Transverse colon (tissue), 4 donors: ENCODE measurements at places on chromosomes 3 and 15. TPM values are rescaled to one million over a fixed set of nuclear protein-coding genes. Genes with fewer than 3 reads are reported as not detected.

GRCh38 chr3:182028081-182028480 lies 316.4 kb downstream of the SOX2 start:
- no peak for DNase-seq

DNA sequence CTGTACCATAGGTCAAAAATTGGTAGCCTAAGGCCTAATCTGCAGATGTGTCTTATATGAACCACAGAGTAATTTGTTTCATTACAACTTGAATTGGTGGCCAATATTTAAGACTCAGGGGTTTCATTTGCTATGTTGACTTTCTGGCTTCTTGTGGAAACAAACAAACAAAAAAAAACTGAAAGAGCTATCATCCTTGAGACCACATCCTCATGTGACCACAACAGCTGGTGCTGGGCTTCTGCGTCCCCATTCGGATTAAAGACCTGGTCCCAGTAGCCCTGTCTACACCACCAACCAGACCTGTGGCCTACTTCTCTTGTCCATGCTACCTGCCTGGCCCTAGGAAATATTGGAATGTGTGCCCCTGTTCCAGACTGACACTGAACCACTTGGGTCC lies 61.7 kb downstream of the STRIT1 start:
- DNase-seq: no peak

Gene ZPLD1
- not detected for total RNA-seq

Gene HESX1
- total RNA-seq: not detected

Gene IL16
- total RNA-seq: 40.0 TPM

Gene SMCO1
- not detected for total RNA-seq

GRCh38 chr15:65198571-65198970 lies 12.7 kb downstream of the CILP start:
- DNase-seq: no peak

Gene MKRN3
- 0.80 TPM for total RNA-seq

Gene SYNPR
- not detected for total RNA-seq

- peak; percentile 35 for DNase-seq
Observed at GRCh38 chr3:19945969-19946831, 697 bp upstream of the RAB5A start.

Gene CCR8
- not detected for total RNA-seq

Gene LHFPL4
- not detected for total RNA-seq

GRCh38 chr3:109115451-109115850 lies 2.5 kb downstream of the MORC1 start:
- DNase-seq: no peak
